ENCODE measurements at places on chromosomes 11 and 22. TPM values are rescaled to one million over a fixed set of nuclear protein-coding genes. Genes with fewer than 3 reads are reported as not detected.

The OR52E5 gene
- polyA plus RNA-seq, result not detected

The ISX gene
- not detected for polyA plus RNA-seq

The OR52A1 gene
- not detected for polyA plus RNA-seq

The CNGA4 gene
- not detected for polyA plus RNA-seq

The MYO7A gene
- not detected for polyA plus RNA-seq

The EFCAB6 gene
- polyA plus RNA-seq, result not detected

The HEPHL1 gene
- polyA plus RNA-seq, result 0.04 TPM

The RIC3 gene
- polyA plus RNA-seq, result 5.5 TPM

The SCUBE1 gene
- polyA plus RNA-seq, result not detected

The CCDC157 gene
- 1.6 TPM for polyA plus RNA-seq

The ANKRD42 gene
- polyA plus RNA-seq, result 6.0 TPM

The OR4X1 gene
- polyA plus RNA-seq, result not detected

The RAG2 gene
- not detected for polyA plus RNA-seq

The KRTAP5-2 gene
- not detected for polyA plus RNA-seq

The SLC5A4 gene
- polyA plus RNA-seq, result not detected

The LDHA gene
- polyA plus RNA-seq, result 263 TPM

The KRTAP5-5 gene
- polyA plus RNA-seq, result not detected

The APOBEC3F gene
- polyA plus RNA-seq, result 33.0 TPM

The OR51I2 gene
- not detected for polyA plus RNA-seq

The NPAS4 gene
- polyA plus RNA-seq, result not detected

The OR51B4 gene
- polyA plus RNA-seq, result not detected

The SERPING1 gene
- polyA plus RNA-seq, result 0.23 TPM
